Right cardiac atrium (tissue), 5 donors: ENCODE measurements at places on chromosomes 7 and 10. TPM values are rescaled to one million over a fixed set of nuclear protein-coding genes. Genes with fewer than 3 reads are reported as not detected.

DNA sequence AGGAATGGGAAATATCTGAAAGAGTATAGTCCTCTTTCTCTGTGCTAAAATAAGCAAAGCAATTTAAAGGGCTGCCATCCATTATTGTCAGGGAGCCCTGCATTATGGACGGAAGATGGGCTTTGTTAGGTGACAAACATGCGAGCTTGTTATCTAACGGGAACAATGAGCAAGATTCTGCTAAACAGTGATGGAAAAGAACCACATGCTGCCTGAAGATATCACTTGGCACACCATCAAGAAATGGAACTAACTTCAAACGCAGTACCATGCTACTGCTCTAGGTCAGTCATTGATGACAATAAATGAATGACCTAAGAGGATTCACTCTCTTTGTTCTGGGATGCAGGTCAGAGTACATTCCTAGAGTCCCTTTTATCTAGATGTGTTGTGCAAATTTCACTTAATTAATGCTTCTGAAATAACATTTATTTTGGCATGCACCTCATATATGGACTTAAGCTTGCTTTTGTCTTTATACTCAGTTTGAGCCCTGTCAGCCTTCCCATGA lies 175.7 kb upstream of the PTN start:
- DNase-seq: no peak

- DNase-seq: peak; percentile 72
Measured at GRCh38 chr10:44857363-44858016, 53.6 kb upstream of the TMEM72 start.

The LIPF gene
- total RNA-seq: not detected

DNA sequence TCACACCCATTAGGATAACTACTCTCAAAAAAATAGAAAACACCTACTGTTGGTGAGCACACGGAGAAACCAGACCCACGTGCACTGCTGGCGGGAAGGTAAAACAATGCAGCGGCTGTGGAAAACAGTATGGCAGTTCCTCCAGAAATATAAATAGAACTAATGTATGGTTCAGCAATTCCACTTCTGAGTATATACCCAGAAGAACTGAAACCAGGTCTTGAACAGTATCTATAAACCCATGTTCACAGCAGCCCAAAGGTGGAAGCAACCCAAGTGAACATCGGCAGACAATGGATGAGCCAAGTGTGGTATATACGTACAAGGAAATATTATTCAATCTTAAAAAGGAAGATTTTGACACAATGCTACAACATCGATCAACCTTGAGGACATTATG lies 164.7 kb downstream of the ZMYND11 start:
- DNase-seq: no peak

DNA sequence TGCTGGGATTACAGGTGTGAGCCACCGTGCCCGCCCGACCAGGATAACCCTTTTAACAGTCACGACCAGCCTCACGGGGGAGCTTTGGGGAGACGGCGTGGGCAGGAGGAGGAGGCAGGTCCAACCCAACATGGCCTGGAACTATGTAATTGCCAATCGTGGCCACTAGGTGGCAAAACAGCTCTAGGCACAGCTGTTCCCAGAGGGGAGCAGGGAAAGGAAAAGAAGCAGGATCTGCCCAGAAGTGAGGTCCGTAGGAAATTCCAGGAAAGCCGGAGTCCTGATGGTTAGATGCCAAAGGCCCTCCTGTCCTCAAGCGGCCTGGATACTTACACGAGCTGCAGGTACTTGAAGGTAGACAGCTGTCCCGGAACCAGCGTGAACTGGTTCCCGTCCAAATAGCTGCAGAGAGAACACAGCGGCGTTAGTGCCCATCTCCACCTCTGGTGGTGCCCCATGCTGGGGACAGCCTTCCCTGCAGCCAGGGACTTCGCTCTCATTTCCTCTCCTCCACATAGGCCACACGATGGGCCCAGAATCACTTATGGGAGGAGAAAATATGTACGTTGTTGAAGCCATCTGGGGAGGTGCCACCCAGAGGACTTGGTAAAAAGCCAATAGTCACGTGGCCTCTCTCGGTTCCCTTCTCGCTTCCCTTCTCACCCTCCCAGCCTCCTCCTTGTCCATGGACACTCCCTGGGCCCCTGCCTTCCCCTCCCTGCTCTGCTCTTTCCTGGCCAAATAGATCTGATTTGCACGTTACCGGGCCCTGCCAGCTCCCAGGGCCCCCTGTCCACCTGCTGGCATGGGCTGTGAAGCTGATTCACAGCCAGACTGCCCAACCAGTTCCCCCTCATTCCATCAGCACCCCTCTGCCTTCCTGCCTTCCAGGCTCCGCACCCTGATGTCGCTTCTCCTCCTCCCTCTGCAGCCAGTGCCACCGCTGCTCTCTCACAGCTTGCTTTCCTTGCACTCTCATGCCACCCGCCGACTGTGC lies 148.1 kb downstream of the SLIT1 start:
- peak; percentile 87 for DNase-seq

GRCh38 chr10:132893090-132893489 lies 49.3 kb downstream of the CFAP46 start:
- peak; percentile 24 for DNase-seq

DNA sequence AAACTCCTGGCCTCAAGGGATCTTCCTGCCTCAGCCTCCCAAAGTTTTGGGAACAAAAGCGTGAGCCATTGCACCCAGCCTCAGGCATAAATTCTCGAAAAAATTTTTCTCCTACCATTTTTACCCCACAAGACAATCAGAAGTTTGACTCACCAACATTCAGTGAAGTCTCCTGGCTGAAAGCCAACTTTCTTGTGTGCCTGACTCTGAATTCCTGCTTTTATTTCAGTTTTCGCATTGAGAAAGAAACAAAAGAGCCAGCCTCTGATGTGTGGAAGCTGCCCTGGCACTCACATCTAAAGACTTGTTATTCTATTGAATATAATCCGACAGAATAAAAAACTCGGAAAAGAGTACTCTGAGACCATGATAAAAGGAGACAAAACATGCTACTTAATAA lies 402.9 kb downstream of the MAGI2 start:
- no peak for DNase-seq

The CCDC201 gene
- total RNA-seq: not detected

The CYP3A5 gene
- total RNA-seq: 0.84 TPM

The CDC14C gene
- not detected for total RNA-seq

The ZNHIT1 gene
- 62.8 TPM for total RNA-seq

DNA sequence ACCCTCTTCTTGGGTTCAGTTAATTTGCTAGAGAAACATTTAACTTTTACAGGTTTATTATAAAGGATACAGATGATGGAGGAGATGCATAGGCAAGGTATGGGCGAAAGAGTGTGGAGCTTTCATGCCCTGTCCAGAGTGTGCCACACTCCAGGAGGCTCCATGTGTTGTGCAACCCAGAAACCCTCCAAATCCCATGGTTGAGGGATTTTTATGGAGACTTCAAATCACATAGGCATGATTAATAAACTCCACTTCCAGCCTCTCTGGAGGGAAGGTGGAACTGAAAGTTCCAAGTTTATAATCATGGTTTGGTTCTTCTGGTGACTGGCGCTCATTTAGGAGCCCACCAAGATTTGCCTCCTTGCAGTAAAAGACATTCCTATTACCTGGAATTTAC lies 159.9 kb downstream of the PHTF2 start:
- DNase-seq: no peak

- DNase-seq: no peak
Measured at GRCh38 chr10:48224296-48224695, 50.2 kb downstream of the FRMPD2 start.

The RHOBTB1 gene
- 9.7 TPM for total RNA-seq

GRCh38 chr10:36455526-36456133 lies 669.8 kb upstream of the ANKRD30A start:
- no peak for DNase-seq

GRCh38 chr7:123847868-123848267 lies 2.9 kb downstream of the HYAL4 start:
- DNase-seq: no peak

The TAS2R5 gene
- 0.45 TPM for total RNA-seq

DNA sequence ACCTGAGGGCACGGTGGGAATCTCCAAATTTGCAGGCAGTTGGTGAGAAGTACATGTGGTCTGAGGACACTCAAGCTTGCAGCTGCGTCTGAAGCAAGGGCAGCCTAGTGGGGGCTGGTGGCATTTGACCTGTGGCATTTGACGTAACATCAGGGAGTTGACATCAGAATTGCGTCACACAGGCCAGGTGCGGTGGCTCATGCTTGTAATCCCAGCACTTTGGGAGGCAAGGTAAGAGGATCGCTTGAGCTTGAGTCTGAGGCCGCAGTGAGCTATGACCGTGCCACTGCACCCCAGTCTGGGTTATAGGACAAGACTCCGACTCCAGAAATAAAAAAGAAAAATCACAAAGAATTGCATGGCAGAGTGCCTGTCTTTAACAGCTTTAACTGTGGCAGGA lies 25.6 kb upstream of the RBAK start:
- DNase-seq: no peak

The HOXA2 gene
- 0.60 TPM for total RNA-seq

The FOXI2 gene
- not detected for total RNA-seq

- no peak for DNase-seq
Measured at GRCh38 chr7:71935674-71936073, 476.5 kb downstream of the CALN1 start.

The LIPK gene
- total RNA-seq: not detected

The BTBD16 gene
- total RNA-seq: 0.17 TPM

The KBTBD2 gene
- 21.7 TPM for total RNA-seq

DNA sequence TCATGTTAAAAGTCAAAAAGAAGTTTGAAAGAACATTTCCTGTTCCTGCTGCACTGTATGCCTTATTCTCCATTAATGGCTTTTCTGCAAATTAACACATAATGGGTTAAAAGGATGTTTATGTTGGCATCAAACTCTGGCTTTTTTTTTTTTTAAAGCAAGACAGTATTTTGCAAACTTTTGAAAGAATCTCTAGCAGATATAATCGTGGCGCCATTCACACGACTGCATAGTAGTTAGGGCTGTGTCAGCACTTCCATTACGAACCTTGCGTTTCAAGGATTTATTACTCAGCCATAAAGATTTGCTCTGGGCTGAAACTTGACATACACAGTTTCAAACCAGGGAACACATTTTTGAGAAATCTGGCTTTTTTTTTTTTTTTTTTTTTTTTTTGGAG lies 207.8 kb downstream of the DYNC1I1 start:
- DNase-seq: no peak

The GPR15LG gene
- total RNA-seq: not detected

DNA sequence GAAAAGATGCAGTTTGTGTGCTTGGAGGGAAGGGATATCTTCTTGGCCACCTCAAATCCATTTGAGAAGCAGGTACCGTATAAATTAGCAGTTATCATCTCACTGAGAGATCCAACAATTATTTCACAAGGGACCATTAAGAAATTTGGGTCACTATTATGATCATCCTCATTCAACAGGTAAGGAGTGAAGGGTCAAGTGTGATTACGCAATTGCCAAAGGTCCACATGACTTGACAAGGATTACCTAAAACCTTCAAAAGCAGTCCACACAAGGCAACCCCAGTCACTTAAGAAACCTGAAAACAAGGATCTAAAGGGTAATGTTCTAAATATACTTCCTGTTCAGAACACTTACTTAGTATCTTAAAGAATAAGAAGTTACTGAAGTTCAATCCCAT lies 27.4 kb downstream of the CCDC6 start:
- DNase-seq: no peak

DNA sequence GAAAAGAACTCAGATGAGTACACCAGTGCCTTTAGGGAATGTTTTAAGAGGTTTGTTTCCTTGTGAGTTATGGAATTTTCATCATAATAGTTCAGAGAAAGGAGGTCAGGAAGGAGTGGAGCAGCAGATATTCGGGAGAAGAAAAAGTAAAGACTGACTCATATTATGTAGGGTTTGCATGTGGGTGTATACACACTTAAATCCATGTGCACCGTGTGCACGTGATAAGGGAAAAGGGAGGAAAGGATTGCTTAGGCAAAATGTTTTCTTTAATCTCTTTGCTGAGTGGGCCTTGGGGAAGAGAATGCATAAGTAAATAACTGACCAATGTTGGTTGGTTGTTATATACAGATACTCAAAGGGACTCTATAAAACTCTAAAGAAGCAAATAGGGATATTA lies 30.2 kb downstream of the PLCE1 start:
- DNase-seq: no peak

DNA sequence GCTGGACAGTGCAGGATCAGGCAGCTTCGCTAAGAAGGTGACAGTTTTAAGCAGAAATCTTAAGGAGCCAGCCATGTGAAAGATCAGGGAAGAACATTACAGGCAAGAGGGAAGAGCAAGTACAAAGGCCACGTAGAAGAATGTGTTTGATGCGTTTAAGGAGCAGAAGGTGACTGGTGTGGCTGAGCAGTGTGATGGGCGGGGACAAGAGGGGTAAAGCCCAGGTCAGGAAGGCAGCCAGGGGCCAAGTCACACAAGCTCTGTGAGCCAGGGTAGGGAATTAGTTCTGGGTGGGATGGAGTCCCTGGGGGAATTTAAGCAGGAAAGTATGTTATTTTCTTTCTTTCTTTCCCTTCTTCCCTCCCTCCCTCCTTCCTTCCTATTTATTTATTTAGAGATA lies 166.9 kb downstream of the SH3PXD2A start:
- no peak for DNase-seq
